ENCODE measurements at places on chromosomes 16 and 17.
A peak's percentile ranks its signal among the peaks of the same experiment; 100 is the strongest.

- no peak for DNase-seq
These were observed 22.6 kb downstream of the TPSD1 start for GRCh38 chr16:1278477-1278876.

GRCh38 chr16:16127469-16128116 lies 95.7 kb downstream of the ABCC6 start:
- DNase-seq: peak; percentile 76

DNA sequence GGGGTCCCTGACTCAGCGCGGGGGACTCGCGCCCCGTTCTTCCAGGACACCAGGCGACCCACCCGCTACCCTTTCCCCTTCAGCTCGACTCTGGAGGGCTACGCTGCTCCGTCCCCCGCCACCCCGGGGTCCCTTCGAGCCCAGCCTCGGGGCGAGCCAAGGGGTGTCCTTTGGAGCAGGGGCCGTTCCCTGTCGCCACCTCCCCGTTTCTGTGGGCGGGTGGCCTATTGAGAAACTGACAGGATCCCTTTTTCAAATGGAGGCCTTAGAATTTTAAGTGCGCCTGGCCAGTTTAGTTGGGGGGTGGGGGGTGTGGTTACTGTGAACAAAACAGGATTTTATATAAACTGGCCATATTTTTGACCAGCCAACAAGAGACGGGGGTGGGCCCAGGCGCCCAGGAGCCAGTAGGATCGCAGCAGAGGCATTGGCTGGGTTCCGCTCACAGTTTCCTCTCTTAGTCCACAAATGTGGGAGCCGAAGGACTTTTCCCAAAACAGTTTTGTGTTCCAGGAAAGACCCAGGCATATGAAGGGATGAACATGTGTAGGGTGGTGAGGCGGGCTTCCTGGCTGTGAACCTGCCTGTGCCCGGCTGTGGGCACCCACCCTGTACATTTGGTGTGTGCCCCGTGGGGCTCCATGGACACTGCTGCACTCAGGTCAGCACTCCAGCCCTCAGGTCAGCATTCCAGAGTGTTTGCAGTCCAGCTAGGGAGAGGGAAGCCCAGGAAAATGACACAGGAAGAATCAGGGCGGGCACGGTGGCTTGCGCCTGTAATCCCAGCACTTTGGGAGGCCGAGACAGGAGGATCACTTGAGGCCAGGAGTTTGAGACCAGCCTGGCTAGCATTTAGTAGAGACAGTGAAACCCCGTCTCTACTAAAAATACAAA lies 722 bp upstream of the TIMP2 start:
- DNase-seq: peak; percentile 92

DNA sequence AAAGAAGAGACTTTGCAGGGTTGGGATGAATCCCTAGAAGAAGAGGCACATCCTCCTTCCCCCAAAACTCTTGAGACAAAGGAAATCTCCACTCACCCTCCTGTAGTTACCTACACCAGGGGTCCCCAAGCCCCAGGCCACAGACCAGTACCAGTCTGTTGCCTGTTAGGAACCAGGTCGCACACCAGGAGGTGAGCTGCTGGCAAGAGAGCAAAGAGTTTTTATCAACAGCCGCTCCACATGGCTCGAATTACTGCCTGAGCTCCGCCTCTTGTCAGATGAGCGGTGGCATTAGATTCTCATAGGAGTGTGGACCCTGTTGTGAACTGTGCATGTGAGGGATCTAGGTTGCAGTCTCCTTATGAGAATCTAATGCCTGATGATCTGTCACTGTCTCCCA lies 98.9 kb downstream of the CCT6B start:
- DNase-seq: no peak

DNA sequence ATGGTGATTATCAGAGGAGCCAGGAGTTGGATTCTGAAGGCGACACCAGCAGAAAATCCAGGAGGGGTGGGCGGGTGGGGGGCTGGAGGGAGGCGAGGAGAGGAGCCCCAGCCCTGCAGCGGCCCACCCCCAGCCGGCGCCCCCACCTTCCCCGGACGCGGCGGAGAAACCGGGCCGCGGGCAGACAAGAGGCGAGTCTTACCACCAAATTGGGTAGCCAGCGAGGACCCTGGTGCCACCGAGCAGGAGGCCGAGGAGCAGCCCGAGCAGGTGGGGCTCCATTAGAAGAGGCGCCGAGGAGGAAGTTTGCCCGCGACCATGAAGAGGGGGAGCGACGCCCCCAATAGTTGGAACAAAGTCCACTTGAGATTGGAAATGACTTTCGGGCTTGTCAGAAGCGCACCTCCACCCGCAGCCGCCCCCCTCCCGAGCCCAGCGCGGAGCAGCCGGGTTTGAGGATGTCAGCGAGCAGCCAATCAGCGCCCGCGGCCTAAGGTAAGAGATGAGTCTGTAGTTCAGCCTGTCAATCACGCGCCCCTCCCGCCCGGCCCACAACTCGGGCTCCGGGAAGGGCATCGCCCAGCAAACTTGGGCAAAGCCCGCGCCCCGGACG lies at the start of gene WNT3:
WNT3 (minus strand) TSS at position 377 of the 613 bp plus-strand sequence; CDS start at position 282, 95 bp downstream.
- DNase-seq: peak; percentile 23

DNA sequence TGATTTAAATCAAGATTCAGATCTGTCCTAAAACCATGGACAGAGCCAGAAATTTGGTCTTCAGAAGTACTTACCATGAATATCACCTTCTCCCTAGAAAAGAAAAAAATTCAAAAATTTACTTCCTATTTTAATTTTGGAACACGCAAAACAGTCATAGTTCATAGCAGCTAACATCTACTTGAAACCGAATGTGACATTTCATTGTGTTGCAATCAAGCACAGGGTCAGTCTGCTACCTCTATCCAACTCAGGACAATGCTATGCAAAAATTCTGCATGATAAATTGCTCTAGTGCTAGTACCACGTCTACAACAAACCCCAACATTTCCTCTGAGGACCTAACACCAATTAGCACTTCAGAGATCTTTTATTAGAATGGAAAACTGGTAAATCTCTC lies 7.7 kb downstream of the JPT1 start:
- peak; percentile 48 for DNase-seq

DNA sequence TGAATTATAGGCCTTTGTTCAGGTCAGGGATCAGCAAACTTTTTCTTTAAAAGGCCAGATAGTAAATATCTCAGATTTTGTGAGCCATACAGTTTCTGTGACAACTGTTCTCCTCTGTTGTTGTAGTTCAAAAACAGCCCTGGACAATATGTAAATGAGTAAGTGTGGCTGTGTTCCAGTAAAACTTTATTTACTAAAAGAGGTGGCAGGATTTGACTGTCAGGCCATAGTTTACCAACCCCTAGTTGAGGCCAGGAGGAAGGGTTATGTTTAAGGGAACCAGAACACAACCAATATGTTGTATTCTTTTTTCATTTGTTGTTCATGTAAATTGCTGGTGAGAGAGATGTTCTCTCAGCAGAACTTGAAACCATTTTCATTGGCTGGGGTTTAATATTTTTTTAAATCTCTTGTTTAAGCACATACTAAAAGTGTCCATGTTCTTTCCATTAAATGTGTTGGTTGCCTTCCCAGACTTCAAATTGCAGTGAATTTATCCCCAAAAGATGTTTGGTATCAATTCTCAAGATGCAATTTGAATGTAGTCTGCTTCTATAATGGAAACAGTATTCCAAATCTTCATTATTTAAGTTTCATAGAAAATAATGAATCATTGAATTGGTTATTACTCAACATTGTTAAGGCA lies 260.3 kb downstream of the FTO start:
- no peak for DNase-seq

DNA sequence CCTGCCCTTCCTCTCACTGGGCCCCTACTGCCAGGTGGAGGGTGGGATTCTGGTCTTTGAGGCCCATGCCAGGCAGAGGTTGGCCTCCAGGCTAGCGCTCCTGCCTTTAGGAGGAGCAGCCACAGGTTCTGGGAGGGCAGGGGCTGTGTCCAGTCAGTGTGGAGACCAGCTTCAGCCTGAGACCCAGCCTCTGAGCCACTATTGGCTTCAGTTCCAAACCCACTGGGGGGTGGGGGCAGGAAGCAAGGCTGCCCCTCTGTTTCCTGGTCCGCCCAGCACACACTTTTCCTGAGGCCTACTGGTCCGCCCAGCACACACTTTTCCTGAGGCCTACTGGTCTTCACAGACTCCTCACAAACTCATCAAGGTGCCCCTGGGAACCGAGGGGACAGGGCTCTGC lies 16.4 kb downstream of the SLC5A10 start:
- no peak for DNase-seq

- peak; percentile 48 for DNase-seq
These were observed 7.9 kb upstream of the NAGPA start for GRCh38 chr16:5041600-5042133.

DNA sequence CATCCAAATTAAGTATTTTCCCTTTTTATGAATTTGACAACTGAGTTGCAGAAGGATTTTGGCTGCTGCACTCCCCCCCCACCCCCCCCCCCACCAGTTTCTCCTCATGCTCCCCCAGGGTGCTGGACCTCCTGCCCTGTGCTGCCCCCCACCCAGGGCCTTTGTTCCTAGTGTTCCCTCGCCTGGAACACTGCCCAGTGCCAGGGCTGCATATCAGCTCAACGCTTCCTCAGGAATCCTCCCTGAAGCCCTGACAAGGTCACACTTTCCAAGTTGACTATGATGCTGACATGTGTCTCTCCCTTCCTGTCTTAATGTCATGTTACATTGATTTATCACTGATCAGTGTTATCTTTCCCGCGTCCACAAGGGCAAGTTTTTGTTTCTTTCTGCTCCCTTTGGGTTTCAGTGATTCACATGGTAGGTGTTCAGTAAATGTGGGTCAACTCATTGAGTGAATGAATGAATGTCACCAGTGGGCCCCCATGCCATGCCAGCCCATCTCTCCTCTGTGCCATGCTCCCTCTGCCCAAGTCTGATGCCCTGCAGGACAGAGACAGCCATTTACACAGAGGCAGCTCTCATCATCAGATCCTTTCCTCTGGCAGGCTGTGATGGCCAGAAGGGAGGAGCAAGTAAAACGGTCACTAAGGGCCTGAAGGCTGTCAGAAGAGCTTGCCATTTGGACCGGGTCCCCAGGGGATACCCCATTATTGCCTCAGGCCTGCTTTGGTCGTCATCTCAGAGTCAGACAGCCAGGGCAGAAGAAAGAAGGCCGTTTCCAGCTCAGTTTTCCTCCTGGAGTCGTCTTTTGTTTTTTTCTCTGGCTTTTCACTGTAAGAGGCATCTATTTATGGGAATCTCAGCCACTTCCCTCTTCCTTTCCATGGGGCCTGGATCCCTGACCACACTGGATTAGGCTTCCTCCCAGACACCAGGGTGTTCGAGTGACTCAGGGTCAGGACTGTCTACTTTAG lies 386.2 kb downstream of the SNX29 start:
- peak; percentile 57 for DNase-seq

- no peak for DNase-seq
These were observed 19.3 kb downstream of the DBNDD1 start for GRCh38 chr16:89999831-90000574.

- DNase-seq: no peak
These were observed 1.7 kb downstream of the MAP3K3 start for GRCh38 chr17:63623786-63624530.

- DNase-seq: peak; percentile 34
These were observed 25.8 kb downstream of the WSB1 start for GRCh38 chr17:27319541-27320221.

DNA sequence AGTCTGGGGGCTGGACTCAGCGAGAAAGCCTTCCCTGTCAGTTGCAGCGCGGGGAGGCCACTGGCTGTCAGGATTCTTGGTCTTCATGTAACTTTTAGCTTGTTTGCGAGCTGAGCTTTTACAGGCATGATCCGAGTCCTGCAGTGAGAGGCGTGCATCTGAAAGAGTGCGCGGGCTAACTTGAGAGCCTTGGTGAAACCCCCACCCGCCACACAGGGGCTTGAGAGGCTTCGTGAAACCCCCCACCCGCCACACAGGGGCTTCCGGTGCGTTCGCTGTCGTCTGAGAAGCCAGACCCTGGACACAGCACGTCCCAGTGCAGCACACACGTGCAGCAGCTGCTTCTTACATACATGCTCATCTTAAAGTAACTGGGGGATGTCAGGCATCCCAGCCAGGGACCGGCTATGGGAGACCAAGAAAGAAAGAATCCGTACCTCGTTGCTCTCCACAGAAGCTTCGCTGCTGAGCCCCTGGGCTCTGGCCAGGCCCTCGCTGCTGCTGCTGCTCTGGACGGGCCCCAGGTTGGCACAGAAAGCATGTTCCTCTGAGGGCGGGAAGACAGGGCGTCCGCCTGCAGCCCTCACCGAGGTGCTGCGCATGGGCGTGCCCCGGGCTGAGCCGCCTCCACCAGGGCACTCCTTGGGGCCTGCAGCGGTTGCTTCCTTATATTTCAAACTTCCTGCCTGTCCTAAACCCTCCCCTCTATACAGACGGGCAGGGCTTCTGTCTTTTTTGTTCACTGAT lies 7.8 kb downstream of the NUDT16L1 start:
- no peak for DNase-seq

GRCh38 chr16:21239646-21240045 lies 6.1 kb downstream of the ANKS4B start:
- no peak for DNase-seq

DNA sequence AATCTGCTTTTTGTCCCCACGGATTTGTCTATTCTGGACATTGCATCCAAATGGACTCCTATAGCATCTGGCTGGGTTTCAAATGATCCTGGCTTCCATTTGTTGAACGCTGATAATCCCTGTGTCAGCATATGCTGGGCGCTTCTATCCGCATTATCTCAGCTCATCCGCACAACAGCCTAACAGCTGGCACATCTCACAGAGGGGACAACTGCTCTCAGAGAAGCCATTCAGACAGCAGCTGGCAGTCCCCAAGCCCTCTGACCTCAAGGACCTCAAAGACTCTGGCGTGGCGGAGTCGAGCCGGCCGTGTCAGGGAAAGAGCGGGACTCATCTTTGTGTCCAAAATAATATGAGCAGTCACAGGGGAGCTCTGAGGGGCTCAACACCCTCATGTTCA lies 82.3 kb downstream of the NT5M start:
- DNase-seq: no peak

DNA sequence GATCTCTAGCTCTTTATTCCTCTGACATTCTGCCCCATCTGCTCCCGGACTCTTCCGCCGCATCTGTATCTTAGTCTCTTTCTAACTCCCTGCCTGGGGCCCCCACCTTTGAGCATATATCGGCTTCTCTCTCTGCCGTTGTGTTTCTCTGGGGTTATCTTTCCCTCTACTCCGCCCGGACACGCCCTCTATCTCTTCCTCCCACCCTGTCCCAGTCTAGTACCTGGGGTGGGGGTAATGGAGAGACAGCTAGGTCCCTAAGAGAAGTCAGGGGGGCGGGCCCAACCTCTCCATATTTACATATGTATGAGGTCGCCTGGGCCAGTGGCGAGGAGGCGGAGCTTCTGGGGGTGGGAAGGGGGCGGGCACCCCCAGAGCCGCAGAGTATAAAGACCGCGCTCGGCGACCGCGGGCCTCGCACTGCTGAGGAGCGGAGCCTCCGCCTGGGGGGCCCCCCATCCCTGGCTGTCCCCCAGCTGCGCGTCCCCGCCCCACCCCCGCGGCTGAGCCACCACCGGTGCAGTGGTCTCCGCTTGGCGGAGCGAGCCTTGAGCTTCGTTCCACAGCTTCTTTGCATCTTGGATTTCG lies at the start of gene ATP1B2:
ATP1B2 (plus strand) TSS at position 418 of the 588 bp plus-strand sequence. CDS start 593 bp downstream, outside the sequence.
- peak; percentile 51 for DNase-seq

DNA sequence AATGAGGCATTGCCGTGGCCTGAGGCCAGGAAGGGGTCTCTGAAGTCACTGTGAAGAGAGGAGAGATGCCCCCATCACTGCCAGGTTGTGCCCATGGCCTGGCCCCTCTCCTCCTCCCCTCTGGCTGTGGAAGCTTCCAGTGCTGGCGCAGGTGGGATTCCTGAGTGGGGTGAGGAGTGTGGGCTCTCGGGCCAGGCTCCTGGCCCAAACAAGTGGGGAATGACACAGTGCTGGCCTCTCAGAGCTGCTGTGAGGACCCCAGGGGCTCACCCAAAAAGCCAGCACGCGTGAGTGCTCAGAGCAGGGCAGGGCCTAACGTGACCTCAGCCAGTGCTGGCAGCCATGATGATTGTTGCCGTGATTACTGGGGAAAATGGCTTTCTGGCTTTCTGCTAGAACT lies 53.5 kb upstream of the MTSS2 start:
- no peak for DNase-seq

- no peak for DNase-seq
These were observed 32.8 kb downstream of the GLG1 start for GRCh38 chr16:74574146-74574545.
